ENCODE measurements at places on chromosomes 5 and 9. TPM values are rescaled to one million over a fixed set of nuclear protein-coding genes. Genes with fewer than 3 reads are reported as not detected.

Gene NMUR2
- not detected for total RNA-seq

Gene PCDHGB7
- 2.2 TPM for total RNA-seq

Gene LEAP2
- 0.81 TPM for total RNA-seq

Gene OCLN
- 18.6 TPM for total RNA-seq

Gene ZNF366
- total RNA-seq: under 0.01 TPM

Gene GAS1
- total RNA-seq: 0.27 TPM

Gene RANBP3L
- not detected for total RNA-seq

Gene PRSS3
- 0.27 TPM for total RNA-seq

Gene RPS14
- total RNA-seq: 8,241 TPM

Gene TMEM252
- total RNA-seq: not detected

Gene PIP5K1B
- total RNA-seq: 12.4 TPM

Gene DRD1
- total RNA-seq: not detected

Gene PCA3
- total RNA-seq: 0.54 TPM

Gene CTXN3
- total RNA-seq: not detected

Gene DMGDH
- 1.3 TPM for total RNA-seq

Gene EIF4E1B
- total RNA-seq: not detected

Gene HTR1A
- not detected for total RNA-seq

Gene CD14
- total RNA-seq: 5.4 TPM

Gene ANKRD18A
- total RNA-seq: not detected

Gene PTBP3
- total RNA-seq: 34.5 TPM

Gene PTAR1
- 54.4 TPM for total RNA-seq

Gene PALM2AKAP2
- total RNA-seq: under 0.01 TPM

Gene GZMA
- not detected for total RNA-seq

Gene ELAVL2
- not detected for total RNA-seq

Gene GPR151
- total RNA-seq: not detected
